ENCODE measurements at places on chromosomes 13 and 19.

GRCh38 chr19:18951721-18952281 lies 10.8 kb upstream of the HOMER3 start:
- no peak for DNase-seq

GRCh38 chr13:109642358-109642757 lies 144.0 kb downstream of the IRS2 start:
- DNase-seq, result no peak

- DNase-seq, result no peak
Observed at GRCh38 chr19:49114630-49115363, 627 bp downstream of the LIN7B start.

- DNase-seq, result no peak
Observed at GRCh38 chr13:33956346-33956745, 138.4 kb downstream of the RFC3 start.

- no peak for DNase-seq
Observed at GRCh38 chr13:41384749-41385503, 72.4 kb upstream of the RGCC start.

DNA sequence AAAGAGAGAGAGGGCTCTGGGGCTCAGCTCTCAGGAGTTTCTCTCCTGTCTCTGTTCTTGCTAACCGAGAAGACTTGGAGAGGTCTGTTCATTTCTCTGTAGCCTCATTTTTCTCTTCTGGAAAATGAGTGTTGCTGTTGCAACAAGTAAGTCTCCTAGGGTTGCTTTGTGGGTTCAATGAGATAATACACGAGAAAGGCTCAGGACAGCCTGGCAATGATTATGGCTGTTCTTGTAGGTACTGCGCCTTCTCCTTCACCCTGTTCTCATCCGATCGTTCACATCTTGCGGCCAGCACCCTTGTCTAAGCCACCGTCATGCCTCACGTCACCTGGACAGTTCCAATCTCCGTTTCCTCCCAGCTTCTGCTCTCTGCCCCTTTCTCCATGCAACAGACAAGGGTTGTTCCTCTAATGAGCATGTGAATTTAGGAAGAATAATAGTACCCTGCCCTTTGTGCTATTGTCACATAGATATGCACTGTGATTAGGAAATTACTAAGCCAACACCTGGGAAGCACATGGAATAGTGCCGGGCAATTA lies 4.2 kb downstream of the C5AR1 start:
- no peak for DNase-seq

GRCh38 chr13:94709001-94709834 lies 3.1 kb downstream of the SOX21 start:
- no peak for DNase-seq

- no peak for DNase-seq
Observed at GRCh38 chr13:35882722-35883497, 248.3 kb downstream of the DCLK1 start.

DNA sequence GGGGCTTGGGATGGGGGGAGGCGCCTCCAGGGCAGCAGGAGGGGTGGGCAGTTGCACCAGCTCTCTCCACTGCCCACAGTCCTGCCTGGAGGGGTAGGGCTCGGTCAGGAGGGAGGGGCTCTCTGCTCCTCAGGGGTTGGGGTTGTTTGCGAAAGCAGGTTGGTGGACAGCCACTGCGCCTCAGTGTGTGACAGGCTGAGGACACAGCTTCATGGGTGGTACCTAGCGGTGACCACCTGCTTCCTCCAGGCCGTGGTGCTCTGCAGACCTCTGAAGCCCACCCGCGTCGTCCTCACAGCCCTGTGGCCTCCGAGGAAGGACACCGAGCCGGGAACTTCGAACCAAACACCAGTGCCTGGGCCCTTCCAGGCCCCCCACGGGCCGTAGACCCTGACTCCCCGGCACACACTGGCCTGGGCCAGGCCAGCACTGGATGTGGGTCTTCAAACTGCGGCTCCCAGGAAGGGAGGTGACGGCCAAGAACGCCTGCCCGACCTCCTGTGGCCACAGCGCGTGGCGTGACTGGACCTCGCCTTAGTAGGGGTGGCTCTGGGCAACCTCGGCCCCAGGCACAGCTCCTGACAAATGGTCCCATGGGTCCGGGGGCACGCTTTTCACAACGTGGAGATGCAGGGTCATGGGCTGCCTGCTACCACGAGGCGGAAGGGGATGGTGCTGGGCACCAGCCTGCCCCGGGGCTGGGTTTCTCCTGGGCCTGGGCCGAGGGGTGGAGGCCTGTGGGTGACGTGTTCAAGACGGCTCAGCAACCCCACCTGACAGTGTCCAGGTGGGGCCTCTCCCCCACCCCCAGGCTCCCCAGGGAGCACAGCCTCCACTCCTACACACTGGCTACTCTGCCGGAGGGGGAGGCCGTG lies 173.2 kb downstream of the KDM4B start:
- DNase-seq, result no peak

DNA sequence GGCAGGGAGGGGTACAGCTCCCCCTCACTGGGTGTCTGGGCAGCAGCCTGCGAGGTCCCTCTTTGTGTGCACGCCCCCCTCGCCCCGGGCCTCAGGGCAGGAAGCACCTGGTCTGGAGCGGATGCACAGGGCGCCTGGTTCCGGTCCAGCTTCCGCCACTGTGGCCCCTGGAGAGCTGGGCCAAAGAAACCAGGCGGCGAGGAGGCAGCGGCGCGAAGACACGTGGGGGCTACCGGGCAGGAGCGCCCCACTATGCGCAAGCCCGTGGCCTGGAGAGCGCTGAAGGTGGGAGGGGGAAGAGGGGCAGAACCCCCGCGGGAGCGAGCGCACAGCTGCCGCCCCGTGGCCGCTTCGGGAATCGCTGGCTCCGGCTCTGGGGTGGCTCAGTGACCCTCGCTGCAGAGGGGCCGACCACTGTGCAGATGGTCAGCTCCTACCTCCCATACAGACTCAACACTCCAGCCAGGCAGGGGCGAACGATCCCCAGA lies 1.7 kb upstream of the LYL1 start:
- peak; percentile 57 for DNase-seq

DNA sequence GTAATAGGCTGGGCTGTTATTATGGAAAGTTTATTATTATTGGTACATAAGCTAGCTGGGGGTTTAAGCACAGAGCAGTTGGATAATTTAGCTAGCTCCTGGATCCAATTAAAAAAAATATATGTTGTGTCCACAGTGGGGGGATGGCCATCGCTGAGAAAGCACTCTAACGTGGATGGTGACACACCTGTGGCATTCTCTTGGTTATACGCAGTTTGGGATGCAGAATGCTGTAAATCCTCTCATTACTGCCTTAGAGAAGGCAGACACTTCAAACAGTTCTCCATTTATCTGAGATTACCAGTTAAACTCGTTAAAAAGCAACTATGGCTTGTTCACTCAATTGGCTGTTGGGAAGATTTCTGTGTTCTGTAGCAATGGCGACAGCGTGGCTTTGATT lies 2.4 kb upstream of the ZNF536 start:
- no peak for DNase-seq

GRCh38 chr13:48776401-48776800 lies 122.7 kb downstream of the CYSLTR2 start:
- no peak for DNase-seq

DNA sequence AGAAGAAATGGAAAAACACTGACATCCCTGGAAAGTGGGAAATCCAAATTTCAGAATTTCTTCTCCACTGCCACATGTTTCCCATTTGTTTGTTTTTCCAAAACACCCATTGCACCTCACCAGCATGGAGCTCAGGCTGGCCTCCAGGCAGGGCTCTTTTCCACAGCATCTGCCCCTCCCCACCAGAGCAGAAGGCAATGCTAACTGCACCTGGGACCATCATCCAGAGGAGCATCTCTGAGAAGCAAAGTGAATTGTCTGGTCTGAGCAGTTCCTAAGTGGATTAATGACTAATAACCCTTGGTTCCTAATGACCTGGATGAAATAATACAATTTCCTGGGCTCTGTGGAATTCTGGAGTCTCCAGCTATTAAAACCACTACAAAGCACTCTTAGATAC lies 8.8 kb upstream of the CYSLTR2 start:
- DNase-seq, result no peak

GRCh38 chr13:23377983-23378632 lies 55.4 kb downstream of the SACS start:
- DNase-seq, result no peak

DNA sequence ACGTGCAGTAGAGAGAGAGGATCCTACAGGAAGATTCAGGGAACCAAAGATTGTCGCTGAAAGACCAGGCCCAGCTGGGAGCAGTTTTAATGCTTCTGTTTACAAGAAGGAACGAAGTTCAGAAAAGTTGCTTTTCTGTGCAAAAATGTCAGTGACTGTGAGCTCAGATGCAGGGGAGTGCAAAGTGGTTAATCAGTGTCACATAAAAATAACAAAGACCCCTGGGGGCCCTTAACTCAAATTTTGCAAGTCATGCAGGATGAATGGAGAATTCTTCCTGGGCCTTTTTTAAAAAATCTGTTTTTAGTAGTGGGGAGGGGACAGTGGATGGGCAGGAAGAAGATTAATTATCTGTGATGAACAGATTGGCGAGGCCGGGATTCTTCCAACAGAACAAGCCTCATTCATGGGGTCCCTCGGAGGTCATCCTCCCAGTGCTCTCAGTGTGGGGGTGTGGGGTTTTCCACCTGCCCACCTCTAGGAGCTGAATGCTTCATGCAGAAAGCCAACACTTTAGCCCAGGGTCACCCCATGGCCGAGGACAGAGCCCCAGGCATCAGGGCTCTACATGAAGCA lies 167.2 kb downstream of the UQCRFS1 start:
- DNase-seq, result no peak

GRCh38 chr13:110140099-110140498 lies 166.9 kb downstream of the COL4A1 start:
- DNase-seq, result no peak

GRCh38 chr19:45276284-45276687 lies 25.2 kb downstream of the MARK4 start:
- no peak for DNase-seq

DNA sequence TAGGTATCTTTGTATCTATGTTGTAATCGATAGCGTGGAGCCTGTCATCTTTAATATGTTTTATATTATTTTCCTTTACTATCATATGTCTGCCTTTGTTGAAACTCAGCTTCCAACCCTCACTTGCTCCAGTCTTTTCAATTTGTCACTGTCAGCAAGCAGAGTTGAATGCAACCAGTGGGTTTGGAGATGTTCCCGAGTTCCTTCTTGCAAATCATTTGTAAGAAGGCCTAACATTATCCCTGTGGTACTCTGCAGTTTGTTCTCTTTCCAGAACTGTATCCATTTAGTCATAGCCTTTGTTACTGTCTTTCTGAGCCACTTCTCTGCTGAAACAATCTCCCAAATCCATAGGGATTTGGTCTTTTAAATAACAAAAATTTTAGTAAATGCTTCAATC lies 41.8 kb downstream of the RNASEH2B start:
- DNase-seq, result no peak

GRCh38 chr19:58559275-58560006 lies 1.0 kb upstream of the UBE2M start:
- no peak for DNase-seq

GRCh38 chr13:111899714-111900389 lies 167.1 kb upstream of the SOX1 start:
- no peak for DNase-seq

DNA sequence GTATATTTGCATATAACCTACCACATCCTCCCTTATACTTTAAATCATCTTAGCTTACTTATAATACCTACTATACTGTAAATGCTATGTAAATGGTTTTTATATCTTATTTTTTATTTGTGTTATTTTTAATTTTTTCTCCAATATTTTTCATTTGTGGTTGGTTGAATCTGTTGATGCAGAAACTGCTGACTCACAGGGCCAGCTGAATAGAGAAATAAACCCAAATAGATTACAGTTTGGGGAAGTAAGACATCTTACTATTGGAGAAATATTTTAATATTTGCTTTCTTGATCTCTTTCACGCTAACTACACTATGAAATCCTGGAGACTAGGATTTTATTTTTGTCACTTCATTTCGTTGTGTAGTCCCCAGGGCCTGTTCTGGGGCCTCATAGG lies 7.1 kb downstream of the SMAD9 start:
- DNase-seq, result no peak

DNA sequence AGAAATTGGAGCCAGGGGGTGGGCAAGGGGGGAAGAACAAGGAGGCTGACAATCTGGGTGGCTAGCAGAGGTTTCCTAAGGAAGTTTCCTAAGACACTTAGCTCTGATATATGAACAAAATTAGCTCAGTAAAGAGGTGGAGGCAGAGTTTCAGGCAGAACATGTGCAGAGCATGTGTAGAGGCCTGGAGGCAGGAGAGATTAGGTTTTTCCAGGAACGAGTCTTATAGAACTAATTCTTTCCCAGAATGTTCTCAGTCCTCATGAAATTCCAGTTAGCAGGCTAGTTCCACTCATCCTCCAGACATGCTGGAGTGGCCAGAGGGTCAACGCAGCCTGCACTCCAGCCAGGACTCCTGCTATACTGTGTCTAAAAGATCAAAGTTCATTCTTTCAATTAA lies 184.7 kb downstream of the LACC1 start:
- no peak for DNase-seq

GRCh38 chr13:48615049-48615448 lies 38.7 kb upstream of the CYSLTR2 start:
- DNase-seq, result no peak

- no peak for DNase-seq
Observed at GRCh38 chr19:16111909-16112752, 442 bp downstream of the RAB8A start.

GRCh38 chr13:20161275-20161950 lies 561 bp upstream of the GJA3 start:
- no peak for DNase-seq

- DNase-seq, result no peak
Observed at GRCh38 chr13:103656311-103656710, 590.1 kb upstream of the SLC10A2 start.

DNA sequence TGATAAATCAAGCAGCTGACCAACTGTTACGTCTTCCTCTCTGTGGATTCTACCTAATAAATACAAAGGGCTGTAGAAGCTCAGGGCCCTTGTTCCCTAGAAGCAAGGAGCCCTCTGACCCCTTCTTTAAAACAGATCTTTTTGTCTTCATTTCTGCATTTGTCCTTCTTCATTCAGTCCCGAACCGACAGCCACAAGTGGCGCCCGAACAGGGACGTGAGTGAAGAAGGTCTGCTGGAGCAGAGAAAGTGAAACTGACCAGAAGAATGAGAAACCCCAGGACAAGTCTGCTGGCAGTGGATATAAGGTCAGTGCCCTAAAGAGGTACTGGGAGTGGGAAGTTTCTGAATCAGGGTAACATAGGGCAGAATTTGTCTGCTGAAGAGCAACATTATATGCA lies 13.1 kb downstream of the ZNF773 start:
- no peak for DNase-seq

DNA sequence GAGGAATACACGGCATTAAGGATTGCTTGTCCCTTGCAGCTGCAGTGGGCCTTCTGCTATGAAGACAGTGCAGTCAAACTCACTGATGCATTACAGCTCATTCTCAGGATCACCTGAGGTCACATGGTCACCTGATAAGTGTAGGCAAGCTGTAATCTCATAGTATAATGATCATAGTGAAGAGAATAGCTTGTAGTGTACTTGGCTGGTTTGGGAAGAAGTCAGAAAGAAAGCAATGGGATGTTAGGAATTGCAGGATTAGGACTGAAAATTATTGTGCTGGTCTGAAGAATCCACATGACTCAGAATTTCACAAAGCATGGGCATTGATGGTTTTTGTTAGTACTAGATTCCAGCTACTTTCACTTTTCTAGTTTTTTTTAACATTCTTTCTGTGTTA lies 76.7 kb downstream of the MBNL2 start:
- DNase-seq, result no peak

Measured in esophagus squamous epithelium (tissue), 5 donors.